Adipocyte (in vitro differentiated cells): ENCODE measurements at places on chromosomes 5 and 9.

GRCh38 chr5:140042393-140042642 is 781 bp downstream of the NRG2 start:
- no peak for DNase-seq

- DNase-seq: no peak
These were observed 269.7 kb upstream of the GAS1 start for GRCh38 chr9:87216897-87217455.

DNA sequence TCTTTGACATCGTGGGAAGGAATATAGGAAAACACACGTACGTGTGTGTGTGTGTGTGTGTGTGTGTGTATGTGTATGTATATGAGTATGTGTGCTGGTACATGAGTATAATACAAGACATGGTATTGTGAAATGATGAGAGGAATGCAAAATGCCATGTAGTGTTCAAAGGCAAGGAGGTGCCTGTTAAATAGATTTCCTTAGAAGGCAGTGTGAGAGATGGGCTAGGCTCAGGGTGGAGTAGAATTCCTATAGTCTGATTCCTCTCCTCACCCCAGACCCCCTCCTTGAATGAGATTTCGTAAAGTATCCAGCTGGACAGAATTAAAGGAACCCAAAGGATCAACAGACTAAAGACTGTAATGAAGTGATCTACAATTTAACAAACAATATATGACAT is 11.1 kb downstream of the GPR21 start:
- peak; percentile 88 for DNase-seq

DNA sequence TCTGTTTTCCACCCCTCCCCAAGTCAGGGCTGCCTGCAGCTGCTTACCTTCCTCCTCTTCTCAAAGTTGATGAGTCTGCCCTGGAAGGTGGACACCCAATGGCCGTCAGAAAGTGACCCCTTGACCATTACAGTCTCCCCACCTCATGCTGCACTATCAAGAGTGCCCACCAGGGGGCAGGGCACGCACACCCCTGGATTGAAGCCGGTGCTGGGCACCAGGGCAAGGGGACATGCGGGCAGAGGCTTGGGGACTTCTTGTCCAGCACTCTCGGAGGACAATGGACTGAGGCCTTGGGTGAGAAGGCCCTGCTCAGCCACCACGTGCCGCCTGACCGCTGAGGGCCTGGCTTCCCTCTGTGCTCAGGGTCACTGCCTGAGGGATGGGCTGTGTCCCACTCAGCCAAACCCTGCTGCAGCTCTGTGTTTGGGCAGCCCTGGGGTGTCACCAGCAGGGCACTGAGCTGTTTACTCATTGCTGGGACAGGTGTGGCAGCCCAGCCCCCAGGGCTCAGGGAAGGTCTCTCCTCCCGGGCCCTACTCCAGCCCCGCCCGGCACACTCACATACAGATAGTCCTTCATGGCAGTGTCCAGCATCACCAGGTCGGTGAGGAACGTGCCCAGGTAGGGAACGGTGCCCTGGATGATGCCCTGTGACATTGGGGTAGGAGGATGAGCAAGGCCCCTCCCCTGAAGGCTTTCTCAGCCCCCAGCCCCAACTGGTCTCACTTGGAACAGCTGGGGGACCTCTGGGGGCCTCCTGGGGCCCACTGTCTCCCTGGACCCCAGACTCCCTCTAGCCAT is 17.7 kb downstream of the RALGDS start:
- peak; percentile 71 for DNase-seq

DNA sequence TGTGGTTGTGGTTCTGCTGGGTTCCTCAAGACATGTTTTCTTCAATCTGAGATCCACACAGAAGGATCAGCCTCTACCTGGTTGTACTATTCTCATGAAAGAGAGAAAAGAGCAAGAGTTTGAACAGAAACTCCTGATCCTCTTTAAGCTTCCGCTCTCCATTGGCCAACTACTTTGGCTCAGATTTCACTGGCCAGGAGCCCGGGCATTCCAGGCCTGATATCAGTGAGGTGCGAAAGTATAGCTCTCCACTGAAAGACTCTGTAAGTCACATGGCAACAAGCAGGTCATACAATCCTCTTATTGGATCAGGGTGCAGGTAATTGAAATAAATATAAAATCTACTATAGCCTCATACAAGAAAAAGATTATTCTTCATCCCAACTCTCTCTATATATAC is 920.5 kb downstream of the TLE4 start:
- DNase-seq: no peak

DNA sequence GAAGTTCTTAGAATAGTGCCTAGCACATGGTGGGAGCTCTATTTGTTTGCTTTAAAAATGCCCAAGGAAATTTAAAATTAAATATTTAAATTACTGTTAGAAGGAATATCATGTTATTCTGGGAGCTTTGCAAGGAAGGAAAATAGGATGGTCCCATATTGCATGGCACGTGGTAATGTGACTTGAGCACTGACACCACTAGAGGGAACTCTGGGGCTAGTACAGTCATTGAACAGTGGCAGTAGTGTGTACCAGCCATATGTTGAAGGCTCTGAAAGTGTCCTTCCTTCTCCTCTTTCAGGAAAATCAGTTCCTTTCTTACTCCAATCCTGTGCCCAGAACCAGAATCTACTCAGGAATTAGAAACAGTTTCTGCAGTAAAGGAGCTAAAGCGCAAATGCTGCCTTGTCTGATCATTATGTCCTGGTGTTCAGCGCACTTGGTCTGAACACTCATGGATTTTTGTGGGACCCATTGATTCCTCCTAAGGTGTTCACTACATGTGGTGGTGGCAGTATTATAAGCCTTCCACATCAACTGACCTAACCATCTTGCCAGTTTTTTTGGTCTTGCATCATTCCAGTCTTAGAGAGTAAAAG is 54.1 kb downstream of the GDA start:
- DNase-seq: peak; percentile 41

DNA sequence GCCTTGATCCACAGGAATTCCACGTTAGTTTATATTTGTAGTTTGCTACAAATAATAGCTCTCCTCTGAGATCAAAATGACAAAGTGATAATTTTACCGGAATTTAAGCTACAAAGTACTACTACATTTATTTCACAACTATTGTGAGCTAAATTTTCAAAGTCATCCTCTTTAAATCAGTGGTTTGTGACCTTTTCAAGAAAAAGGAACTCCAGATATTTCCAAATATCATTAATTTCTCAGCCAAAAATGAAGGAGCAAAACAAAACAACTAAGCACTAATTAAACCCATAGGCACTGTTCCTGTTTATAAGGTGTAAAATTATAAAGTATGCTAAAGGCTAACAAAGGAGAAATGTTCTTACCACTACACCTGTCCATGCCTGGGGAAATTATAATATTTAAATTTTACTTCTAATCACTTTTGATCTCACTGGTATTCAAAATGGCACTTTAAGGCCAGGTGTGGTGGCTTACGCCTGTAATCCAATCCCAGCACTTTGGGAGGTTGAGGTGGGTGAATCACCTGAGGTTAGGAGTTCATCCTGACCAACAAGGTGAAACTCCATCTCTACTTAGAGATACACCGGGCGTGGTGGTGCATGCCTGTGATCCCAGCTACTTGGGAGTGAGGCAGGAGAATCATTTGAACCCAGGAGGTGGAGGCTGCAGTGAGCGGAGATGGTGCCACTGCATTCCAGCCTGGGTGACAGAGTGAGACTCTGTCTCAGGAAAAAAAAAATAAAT is 77.5 kb downstream of the CEMIP2 start:
- DNase-seq: no peak

- peak; percentile 42 for DNase-seq
These were observed 16.3 kb upstream of the MROH2B start for GRCh38 chr5:41087461-41087860.

GRCh38 chr9:128494746-128495129 is 9.8 kb upstream of the GLE1 start:
- DNase-seq: no peak

- no peak for DNase-seq
These were observed 1083.7 kb upstream of the DMAC1 start for GRCh38 chr9:8883321-8883720.

- DNase-seq: no peak
These were observed 149.7 kb downstream of the FGF18 start for GRCh38 chr5:171569065-171569712.

DNA sequence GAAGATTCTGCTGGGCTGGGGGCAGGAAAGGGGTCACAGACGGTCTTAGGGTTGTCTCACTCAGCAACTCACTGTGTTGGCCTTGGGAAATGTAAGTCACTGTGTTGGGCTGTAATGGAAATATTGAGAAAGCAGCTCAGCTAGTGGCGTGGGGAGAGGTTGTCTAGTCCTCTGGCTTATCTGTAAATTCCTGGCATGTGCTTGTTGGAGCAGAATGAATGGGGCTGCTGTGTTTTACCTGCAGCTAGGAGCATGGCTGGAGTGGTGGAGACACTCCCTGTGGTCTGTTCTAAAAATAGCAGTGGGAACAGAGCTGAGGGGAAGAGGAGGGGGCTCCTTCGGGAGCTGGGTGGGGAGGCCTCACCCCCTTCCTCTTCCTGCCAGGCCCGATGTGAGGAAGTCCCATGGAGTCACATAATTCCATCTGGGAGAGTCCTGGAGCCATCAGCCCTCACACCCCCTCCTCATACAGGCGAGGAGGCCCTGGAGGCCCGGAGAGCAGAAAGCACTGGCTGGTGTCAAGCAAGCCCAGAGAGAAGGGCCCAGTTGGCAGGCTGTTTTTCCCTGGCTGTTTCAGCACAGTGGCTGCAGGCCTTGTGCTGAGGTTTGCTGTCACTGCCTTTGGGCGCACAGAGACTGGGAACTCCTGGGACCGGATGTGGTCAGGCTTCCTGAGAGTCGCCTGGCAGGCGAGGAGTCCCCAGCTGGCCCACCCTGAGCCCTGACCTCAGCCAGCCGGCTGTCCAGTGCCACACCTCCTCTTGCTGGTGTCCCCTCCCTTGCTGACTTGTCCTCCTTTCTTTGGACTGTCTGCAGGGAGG is 84.9 kb downstream of the RGS3 start:
- peak; percentile 43 for DNase-seq

DNA sequence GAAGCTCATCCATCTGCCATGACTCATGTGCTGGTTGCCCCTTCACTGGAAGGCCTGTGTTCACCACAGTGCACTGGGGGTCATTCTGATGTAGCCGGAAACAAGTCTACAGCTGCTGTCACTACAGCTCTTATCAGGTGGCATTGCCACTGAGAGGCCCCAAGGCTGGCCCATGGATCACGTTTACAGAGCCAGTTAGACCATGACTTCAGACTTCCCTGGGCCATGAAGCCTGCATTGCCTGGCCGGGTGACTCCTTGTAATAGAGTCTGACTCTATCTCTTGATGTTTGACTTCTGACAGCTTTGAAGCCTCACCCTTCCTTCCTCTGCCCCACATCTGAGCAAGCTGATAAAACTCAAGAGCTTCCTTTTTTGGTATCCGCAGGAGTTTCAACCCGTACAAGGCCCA is 473.5 kb upstream of the DAP start:
- DNase-seq: no peak

GRCh38 chr5:56601641-56602071 is 213.7 kb upstream of the MAP3K1 start:
- peak; percentile 43 for DNase-seq

DNA sequence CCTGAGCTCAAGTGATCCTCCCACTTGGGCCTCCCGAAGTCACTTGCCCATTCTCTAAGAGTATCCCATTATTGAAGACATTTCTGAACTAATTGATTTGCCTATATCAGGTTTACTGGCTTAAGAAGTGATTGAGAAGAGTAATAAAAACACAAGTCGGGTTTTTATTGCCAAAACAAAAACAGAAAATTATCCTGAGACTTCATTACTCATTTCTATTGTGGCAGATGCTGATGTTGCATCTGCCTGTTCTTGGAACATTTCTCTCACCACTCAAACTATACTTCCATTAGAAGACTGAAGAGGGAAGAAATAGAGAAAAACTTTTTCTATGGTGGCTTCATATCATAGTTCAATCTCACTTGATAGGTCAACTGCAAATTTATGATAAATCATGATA is 41.9 kb upstream of the PLPP1 start:
- no peak for DNase-seq

DNA sequence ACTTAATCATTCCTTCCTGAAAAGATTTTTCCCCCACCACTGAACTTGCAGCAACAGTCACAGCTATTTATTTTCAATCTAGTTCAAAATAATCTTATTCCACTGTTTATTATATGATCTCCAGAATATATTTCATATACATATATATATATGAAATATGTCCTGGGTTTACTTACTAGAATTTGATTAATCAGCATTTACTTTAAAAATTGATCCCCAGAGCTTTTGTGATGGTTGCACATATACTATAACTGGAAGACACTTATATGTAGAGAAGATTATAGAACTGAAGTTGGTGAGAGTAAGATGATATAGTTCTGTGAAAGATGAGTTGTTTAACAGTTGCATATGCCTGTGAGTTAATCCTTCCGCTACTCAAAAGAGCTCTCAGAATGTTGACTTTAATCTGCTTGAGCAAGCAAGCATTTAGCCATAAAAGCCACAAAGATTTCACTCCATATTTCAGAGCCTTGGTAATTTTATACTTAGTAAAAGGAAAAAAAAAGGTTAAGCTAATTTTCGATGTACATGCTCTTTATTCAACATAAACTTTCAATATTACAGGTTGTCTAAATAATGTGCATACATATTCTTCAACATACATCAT is 399.3 kb upstream of the CDH9 start:
- DNase-seq: peak; percentile 0

DNA sequence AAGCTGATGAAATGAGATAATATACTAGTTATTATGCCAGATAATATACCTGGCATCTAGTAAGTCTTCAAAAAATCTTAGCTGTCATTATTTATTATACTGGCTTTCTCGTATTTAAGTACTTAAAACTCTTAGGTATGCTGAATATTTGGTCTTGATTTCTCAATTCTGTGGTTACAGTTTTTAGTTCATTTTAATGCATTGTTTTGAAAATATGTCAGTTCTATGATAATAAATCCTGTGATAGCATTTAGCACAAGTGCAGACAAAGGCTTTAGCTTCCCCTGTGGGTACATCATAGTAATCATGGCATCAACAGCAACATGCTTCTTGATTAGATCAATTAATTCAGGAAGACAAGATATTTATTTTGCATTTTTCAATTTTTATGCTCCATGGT is 133.0 kb downstream of the SMC2 start:
- DNase-seq: peak; percentile 59

DNA sequence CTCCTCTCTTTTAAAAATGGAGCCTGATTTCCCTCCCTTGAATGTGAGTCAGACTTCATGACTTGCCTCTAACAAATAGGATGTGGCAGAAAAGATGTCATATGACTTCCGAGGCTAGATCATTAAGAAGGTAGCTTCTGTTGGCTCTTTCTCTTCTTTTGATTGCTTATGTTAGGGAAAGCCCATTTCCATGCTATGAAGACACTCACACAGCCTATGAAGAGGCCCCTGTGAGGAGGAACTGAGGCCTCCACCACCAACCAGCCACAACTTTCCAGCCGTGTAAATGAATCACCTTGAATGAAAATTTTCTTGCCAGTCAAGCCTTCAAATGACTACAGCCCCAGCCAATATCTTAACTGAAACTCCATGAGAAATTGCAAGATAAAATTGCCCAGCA is 413.4 kb downstream of the TMEM38B start:
- no peak for DNase-seq

GRCh38 chr9:134335061-134335460 is 8.8 kb downstream of the RXRA start:
- DNase-seq: no peak

- DNase-seq: no peak
These were observed 128.0 kb downstream of the SYK start for GRCh38 chr9:90929626-90930025.
